ENCODE measurements at places on chromosomes 13 and 19.
A peak's percentile ranks its signal among the peaks of the same experiment; 100 is the strongest.

- DNase-seq: no peak
These were observed 2.4 kb upstream of the HSH2D start for GRCh38 chr19:16141043-16141442.

DNA sequence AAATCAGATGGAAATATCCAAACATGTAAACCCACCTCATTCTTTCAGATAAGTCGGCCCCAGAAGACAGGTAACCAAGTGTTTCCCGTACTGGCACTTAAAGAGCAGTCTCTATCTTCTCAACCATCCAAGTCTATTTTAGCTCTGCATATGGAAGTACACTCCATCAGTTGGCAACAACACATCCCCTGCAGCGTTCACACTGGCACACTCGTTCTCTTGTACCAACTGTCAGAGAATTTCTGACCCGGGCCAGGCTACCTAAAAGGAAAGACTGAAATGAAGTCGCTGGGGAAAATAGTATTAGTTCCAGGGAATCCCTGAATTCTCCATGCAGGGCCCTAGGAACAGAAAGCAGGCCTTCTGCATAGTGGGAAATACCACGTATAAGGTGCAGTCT lies 109.3 kb downstream of the RXFP2 start:
- no peak for DNase-seq

DNA sequence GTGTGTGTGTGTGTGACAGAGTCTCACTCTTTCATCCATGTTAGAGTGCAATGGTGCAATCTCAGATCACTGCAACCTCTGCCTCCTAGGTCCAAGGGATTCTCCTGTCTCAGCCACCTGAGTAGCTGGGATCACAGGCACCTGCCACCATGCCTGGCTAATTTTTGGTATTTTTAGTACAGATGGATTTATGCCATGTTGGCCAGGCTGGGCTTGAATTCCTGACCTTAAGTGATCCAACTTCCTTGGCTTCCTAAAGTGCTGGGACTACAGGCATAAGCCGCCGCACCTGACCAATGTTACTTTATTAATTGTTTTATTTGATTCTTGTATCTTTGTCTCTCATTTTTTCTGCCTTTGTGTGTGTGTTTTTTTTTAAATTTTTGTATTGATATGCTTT lies 89.6 kb downstream of the ZNF486 start:
- no peak for DNase-seq

- DNase-seq: no peak
These were observed 13.7 kb upstream of the SLC35E1 start for GRCh38 chr19:16585808-16586476.

DNA sequence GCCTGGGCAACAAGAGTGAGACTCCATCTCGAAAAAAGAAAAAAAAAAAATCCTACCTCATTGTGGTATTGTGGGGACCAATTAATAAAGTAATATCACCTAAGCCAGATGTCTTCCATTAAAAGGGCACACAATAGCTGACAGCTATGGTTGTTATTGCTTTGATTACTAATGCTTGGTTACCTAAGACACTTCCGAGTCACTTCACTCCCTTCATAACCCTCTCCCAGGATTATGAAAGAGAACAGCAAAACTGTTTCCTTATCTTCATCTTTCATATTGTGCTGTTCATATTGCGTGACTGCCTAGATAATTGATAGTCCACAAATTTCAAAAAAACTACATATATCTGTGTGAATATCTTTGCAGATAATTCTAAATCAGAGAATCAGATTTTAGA lies 10.3 kb upstream of the HSPH1 start:
- DNase-seq: peak; percentile 70

- DNase-seq: no peak
These were observed 179.6 kb upstream of the HTR2A start for GRCh38 chr13:47076500-47076899.

DNA sequence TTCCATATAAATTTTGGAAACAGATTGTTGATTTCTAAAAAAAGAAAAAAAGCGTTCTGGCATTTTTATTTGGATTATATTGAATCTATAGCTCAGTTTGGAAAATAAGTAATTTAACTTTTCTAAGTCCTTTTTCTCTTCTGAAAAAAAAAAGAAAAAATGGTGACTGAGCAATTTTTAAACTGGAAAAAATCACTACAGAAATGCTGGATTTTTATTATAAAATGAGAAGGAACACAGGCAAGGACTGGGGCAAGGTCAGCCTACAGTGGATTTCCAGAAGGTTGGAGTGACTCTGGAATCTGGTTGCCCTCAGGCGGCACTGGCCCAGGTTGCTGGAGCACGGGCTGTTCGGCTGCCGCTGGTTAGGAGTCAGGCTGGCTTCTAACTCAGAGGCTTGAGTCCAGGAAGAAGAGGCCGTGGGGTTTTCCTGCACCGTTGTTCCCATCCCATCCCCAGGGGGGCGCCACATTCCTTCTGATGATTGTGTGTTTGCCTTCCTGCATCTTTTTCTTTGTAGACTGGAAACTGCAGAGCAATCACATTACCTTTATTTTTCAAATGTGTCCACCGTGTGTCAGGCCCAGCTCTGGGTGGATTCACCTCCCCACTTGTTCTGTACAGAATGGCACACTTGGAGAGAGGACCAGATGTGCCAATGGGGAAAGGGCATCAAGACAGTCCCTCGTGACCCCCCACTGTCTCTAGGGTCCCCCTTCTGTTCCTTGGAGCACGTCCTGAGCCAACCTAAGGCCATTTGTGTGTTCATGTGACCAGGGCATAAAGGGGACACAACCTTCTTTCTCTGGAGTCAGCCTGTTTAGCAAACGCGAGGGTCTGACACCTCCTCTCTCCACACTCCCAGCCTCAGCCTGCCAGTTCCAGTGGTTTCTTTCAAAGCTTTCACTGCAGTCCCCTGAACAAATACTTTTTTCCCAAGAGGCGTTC lies 44.5 kb upstream of the GTF3A start:
- DNase-seq: no peak

DNA sequence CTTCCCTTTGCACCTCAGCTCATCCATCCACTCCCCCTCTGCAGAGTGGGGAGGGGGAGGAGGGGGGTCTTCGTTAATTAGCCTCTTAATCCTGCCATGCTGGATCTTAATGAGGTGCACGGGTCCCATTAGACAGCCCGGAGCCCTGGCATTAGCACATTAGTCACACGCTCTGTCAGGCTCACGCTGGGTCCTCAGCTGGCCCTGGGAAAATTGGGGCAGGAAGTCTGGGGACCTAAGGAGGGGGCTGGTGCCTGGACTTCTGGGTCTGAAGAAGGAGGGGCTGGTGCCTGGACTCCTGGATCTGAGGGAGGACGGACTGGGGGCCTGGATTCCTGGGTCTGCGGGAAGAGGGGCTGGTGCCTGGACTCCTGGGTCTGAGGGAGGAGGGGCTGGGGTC lies 444 bp upstream of the NCCRP1 start:
- no peak for DNase-seq

GRCh38 chr19:41435936-41436673 lies 3.6 kb downstream of the DMAC2 start:
- DNase-seq: no peak

GRCh38 chr19:2923510-2923909 lies 21.3 kb downstream of the ZNF77 start:
- no peak for DNase-seq

- no peak for DNase-seq
These were observed 15.2 kb upstream of the STRN4 start for GRCh38 chr19:46761418-46761831.

DNA sequence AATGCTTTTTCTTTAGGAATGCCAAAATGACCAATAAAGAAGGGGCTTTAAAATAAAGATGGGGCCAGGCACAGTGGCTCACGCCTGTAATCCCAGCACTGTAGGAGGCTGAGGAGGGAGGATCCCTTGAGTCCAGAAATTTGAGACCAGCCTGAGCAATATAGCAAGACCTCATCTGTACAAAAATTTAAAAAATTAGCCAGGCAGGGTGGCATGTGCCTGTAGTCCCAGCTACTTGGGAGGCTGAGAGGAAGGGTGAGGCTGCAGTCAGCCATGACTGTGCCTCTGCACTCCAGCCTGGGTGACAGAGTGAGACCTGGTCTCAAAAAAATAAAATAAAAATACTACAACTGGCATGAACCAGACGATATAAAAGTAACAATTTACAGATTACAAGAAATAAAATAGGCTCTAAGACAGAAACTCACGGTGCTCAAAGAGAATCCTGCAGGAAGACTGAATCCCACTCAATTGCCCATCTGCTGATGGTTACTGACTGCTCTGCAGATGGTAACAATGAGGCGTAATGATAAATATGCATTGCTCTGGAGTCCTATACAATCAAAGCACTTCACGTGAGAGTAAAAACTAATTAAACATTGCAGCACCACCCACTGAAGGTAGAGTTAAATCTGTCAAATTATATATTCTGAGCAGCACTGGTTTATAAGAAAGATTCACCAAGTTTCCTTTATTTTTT lies 93.2 kb downstream of the LHFPL6 start:
- no peak for DNase-seq

GRCh38 chr19:13040232-13040947 lies 45.1 kb downstream of the NFIX start:
- no peak for DNase-seq

- DNase-seq: no peak
These were observed 2.4 kb downstream of the LENG9 start for GRCh38 chr19:54461210-54461609.

DNA sequence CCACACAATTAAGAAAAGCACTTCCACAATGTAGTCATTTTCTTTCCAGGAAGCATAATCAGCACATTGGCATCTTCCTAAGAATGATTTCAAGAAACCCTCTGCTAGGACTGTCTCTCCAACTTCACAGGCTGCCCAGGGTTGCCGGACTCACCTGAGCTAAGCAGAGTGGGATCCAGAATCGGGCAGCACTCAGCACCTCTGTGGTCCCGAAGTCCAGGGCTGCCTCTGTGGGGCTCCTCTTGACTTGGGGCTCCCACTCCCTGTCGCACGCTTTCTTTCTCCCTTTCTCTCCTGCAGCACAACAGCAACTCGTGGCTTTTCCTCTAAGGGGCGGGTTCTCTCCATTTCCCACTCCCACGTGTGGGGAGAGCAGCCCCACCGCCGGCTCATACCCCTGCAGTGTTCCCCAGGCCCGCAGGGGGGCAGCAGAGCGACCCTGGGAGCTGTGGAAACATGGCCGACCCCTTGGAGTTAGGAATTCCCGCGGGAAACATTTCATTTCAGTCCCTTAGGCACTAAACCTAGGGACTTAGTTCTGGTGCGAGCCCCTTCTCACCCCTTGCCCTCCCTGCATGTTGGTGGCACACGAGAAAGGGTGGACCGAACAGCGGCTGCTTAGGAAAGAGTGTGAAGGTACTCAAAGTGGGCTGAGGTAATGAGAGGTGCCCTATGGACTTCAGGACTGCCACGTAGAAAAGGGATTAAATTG lies at the start of gene TMEM272:
TMEM272 (minus strand) TSS at position 316 of the 712 bp plus-strand sequence. CDS start 6,647 bp downstream, outside the sequence.
- no peak for DNase-seq

- no peak for DNase-seq
These were observed 2857.0 kb upstream of the PCDH20 start for GRCh38 chr13:64272681-64273080.

DNA sequence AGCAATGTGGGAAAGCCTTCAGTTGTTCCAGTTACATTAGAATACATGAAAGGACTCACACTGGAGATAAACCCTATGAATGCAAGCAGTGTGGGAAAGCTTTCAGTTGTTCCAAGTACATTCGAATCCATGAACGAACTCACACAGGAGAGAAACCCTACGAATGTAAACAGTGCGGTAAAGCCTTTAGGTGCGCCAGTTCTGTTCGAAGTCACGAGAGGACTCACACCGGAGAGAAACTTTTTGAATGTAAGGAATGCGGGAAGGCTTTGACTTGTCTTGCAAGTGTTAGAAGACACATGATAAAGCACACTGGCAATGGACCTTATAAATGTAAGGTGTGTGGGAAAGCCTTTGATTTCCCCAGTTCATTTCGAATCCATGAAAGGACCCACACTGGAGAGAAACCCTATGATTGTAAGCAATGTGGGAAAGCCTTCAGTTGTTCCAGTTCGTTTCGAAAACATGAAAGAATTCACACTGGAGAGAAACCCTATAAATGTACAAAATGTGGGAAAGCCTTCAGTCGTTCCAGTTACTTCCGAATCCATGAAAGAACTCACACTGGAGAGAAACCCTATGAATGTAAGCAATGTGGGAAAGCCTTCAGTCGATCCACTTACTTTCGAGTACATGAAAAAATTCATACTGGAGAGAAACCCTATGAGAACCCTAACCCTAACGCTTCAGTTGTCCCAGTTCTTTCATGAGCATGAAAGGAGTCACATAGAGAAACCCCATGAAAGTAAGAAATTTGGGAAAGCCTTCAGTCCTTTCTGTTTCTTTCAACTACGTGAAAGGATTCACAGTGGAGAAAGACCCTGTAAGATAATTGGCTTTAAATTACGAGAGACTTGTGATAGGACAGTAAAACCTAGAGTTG lies 20.1 kb downstream of the ZNF627 start:
- DNase-seq: no peak

Measured in RCC 7860 (cell line).